Muscle of back (tissue), 13 donors: ENCODE measurements at places on chromosomes 1 and 21.

DNA sequence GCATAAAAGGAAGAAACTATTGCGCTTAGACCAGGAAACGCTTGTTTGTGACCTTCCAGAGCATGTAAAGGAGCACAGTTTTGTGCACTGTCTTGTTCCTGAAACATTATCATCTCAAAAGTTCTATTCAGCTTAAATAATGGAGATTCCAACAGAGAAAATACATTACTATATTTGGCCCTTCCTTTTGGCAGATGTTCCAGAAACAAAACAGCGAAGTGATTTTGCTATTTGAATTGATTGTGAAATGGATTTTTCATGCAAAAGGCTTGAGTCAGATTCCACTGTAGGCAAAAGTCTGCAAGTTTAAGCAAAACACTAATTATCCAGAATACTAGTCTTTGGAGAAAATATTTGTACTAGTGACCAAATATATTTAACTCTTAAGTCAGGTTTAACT, 80.3 kb upstream of the PTBP2 start:
- DNase-seq: peak; percentile 59

GRCh38 chr1:169499807-169500206, 14.1 kb upstream of the SLC19A2 start:
- DNase-seq: no peak

DNA sequence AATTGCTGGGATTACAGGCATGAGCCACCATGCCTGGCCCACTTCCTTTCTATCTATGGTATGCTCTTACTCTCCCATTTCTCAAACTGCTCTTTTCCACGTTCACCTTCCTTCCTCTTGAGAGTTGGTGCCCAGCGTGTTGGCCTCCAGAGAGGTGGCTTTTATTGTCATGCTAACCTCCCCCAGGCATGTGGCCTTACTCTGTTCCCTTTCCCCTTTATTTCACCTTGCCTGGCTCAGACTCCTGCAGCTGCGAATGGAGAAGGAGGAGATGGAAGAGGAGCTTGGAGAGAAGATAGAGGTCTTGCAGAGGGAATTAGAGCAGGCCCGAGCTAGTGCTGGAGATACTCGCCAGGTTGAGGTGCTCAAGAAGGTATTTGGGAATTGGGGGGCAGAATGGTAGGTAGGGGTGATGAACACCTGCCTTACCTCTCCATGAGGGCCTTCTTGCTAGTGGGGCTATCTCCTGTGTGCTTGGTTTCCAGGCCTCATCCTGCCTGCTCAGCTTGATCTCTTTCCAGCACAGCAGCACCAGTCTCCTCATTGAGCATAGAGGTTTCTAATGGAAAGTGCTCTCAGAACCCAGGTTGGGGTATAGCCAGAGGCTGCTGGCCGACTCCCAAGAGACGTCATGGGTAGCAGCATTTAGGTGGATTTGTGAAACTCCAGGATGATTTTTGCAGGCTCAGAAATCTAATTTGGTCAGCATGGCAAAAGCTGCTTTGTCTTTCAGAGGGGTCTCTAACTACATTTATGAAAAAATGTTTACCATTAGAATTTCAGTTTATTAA, 13.2 kb upstream of the TUFT1 start:
- no peak for DNase-seq

- DNase-seq: no peak
These were observed 107.8 kb upstream of the TARDBP start for GRCh38 chr1:10904396-10905358.

GRCh38 chr1:226466296-226466695, 58.4 kb upstream of the PARP1 start:
- DNase-seq: peak; percentile 24
